Activated naive CD8-positive, alpha-beta T cell treated with anti-CD3 and anti-CD28 coated beads, Interleukin-2, amount 10 ng/mL, durations not matched to agents 7 days and 5 days (primary cell): ENCODE measurements at places on chromosomes 3 and 15. TPM values are rescaled to one million over a fixed set of nuclear protein-coding genes. Genes with fewer than 3 reads are reported as not detected.

The MAGI1 gene
- not detected for total RNA-seq

The KCNH8 gene
- total RNA-seq: not detected

The IGSF11 gene
- 2.4 TPM for total RNA-seq

The SERPINI2 gene
- total RNA-seq: not detected

The AGBL1 gene
- total RNA-seq: not detected

The MESP1 gene
- 2.1 TPM for total RNA-seq

The GALNT15 gene
- not detected for total RNA-seq

The HRG gene
- total RNA-seq: not detected

The C15orf61 gene
- 5.5 TPM for total RNA-seq

The CDC25A gene
- total RNA-seq: 19.0 TPM

The LIPC gene
- 7.4 TPM for total RNA-seq

The DAPK2 gene
- total RNA-seq: 13.4 TPM

The PSTPIP1 gene
- total RNA-seq: 241 TPM

The DUOXA2 gene
- not detected for total RNA-seq

The SAMD7 gene
- not detected for total RNA-seq

The ITIH4 gene
- 30.7 TPM for total RNA-seq

The XCR1 gene
- total RNA-seq: not detected

The RARB gene
- not detected for total RNA-seq

The B3GALNT1 gene
- 14.6 TPM for total RNA-seq

The RARRES1 gene
- total RNA-seq: not detected

The SOX2 gene
- total RNA-seq: not detected

The RASGRF1 gene
- not detected for total RNA-seq

The IQSEC1 gene
- total RNA-seq: 59.5 TPM

The GNAT1 gene
- total RNA-seq: not detected

The PLA2G4F gene
- not detected for total RNA-seq

The IL16 gene
- total RNA-seq: 281 TPM

The CEP70 gene
- total RNA-seq: 28.3 TPM

The CADPS gene
- not detected for total RNA-seq

The EOGT gene
- total RNA-seq: 15.3 TPM

The ATR gene
- 36.2 TPM for total RNA-seq

The RYR3 gene
- not detected for total RNA-seq

The ACOX2 gene
- total RNA-seq: not detected

The TUSC7 gene
- total RNA-seq: not detected

The COL6A5 gene
- not detected for total RNA-seq

The CPNE9 gene
- total RNA-seq: 1.1 TPM

The SAXO2 gene
- total RNA-seq: 1.6 TPM

The MRPS25 gene
- total RNA-seq: 59.3 TPM

The PLA2G4D gene
- not detected for total RNA-seq

The FSTL1 gene
- 0.31 TPM for total RNA-seq

The CKMT1B gene
- not detected for total RNA-seq

The CLDN11 gene
- not detected for total RNA-seq

The ABI3BP gene
- total RNA-seq: not detected

The GRK7 gene
- not detected for total RNA-seq

The FBLN2 gene
- total RNA-seq: 2.6 TPM

The FAM81A gene
- 2.2 TPM for total RNA-seq

The SLC9C1 gene
- total RNA-seq: not detected

The SCN11A gene
- 0.11 TPM for total RNA-seq

The CDHR4 gene
- not detected for total RNA-seq

The C2CD4B gene
- not detected for total RNA-seq

The GOLGA8K gene
- total RNA-seq: 2.0 TPM

The STRIT1 gene
- not detected for total RNA-seq

The GREM1 gene
- total RNA-seq: not detected

The ALG1L2 gene
- total RNA-seq: 1.8 TPM

The LNP1 gene
- 1.8 TPM for total RNA-seq

The CCDC51 gene
- total RNA-seq: 12.2 TPM

The TTLL3 gene
- 84.0 TPM for total RNA-seq

The LRTM1 gene
- not detected for total RNA-seq

The SQOR gene
- total RNA-seq: 66.8 TPM
